8988T (cell line): ENCODE measurements at places on chromosomes 4 and X.
A peak's percentile ranks its signal among the peaks of the same experiment; 100 is the strongest.

DNA sequence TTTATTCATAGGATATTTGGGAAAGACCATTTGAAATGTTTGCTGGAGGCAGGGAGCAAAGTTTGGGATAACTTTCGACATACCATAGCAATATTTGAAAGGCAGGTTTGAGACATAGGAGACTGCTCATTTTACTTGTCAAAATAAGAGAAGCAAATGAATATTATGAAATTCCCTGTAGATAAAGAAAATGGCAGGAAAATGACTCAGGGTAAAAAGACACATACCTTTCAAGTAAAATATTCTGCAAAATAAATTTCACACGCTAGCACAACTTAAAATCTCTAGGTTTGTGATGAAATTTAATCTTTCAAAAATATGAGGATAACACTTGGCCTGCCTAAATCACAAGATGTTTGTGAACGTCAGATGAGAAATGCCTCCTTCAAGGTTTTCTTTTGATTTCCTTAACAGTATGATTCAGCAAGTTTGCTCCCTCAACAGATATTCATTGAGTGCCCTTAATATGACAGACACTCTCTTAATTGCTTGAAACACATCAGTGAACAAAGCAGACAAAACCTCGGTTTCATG is 6.6 kb downstream of the TMEM156 start:
- DNase-seq: no peak

- no peak for DNase-seq
These were observed 62.0 kb upstream of the GPRIN3 start for GRCh38 chr4:89369581-89369980.

GRCh38 chrX:40043895-40044294 is 53.9 kb downstream of the BCOR start:
- no peak for DNase-seq

GRCh38 chrX:7163146-7163677 is 15.3 kb upstream of the PUDP start:
- no peak for DNase-seq

- DNase-seq: no peak
These were observed 2275.1 kb downstream of the PCDH7 start for GRCh38 chr4:32994981-32995881.

GRCh38 chr4:167100120-167100519 is 134.2 kb downstream of the SPOCK3 start:
- no peak for DNase-seq

DNA sequence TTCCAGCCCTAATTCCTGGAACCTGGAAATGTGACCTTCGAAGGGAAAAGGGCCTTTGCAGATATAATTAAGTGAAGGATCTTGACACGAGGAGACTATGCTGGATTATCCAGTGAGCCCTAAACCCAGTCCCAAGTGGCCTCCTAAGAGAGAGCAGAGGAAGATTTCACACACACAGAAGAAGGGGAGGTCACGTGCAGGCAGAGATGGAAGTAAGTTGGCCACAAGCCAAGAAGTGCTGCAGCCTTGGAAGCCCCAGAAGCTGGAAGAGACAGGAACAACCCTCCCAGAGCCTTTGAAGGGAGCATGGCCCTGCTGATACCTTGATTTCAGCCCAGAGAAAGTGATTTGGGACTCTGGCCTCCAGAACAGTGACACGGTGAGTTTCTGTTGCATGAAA is 51.9 kb downstream of the EVC2 start:
- DNase-seq: no peak

- no peak for DNase-seq
These were observed 98.9 kb downstream of the FAM13A start for GRCh38 chr4:88958080-88958479.

DNA sequence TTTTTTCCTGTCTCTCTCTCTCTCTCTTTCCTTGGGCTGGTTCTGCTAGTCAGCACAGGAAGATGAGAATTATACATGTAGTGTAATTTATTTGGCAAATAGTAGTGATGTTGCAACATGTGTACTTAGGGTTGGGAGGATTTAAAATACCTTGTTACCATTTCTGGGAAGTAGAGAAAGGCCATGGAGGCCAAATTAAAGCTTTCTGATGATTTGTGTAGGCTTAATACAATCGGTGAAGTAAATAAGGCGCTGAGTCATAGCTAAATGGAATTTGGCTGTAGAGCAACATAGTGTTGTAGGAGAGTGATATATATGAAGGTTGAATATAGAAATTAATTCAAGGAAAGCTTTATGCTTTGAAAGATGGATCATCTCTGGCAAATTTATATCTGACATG is 295.3 kb downstream of the GRID2 start:
- no peak for DNase-seq

GRCh38 chrX:57528670-57529255 is 63.0 kb upstream of the ZXDB start:
- no peak for DNase-seq

DNA sequence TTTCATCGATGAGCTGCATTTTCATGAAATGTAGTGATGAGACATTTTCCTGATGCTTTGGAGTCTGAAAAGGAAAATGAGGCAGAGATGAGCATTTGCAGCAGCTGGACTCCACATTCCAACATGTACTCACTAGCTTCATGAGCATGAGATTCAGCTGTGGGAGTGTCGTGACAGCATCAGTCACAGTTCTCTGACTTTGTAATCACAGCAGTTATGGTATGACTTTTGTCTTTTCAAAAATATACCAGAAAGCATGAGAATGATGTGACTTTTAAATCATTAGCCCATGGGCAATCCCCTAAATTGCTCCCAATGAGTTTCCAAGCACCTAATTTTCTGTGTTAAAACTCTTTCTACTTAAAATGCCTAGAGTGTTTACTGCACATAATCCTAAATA is 18.3 kb upstream of the MSL3 start:
- no peak for DNase-seq

GRCh38 chr4:110003401-110004187 is 90.9 kb downstream of the EGF start:
- DNase-seq: no peak

DNA sequence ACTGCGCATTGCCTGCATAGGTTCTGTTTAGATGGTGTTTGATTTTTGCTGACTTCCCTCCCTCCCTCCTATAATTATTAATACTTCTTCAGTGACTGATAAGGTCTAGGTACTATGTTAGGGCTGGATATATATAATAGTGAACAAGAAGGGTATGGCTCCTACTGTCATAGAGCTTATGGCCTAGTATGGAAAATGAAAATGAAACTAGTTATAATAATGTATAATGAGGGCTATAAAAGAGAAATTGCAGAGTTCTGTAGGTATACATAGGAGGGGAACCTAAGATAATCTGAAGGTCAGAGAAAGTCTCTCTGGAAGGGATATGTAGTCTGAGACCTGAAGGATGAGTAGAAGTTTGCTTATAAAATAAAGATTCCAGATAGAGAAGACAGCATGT is 102.1 kb downstream of the DCK start:
- DNase-seq: no peak

DNA sequence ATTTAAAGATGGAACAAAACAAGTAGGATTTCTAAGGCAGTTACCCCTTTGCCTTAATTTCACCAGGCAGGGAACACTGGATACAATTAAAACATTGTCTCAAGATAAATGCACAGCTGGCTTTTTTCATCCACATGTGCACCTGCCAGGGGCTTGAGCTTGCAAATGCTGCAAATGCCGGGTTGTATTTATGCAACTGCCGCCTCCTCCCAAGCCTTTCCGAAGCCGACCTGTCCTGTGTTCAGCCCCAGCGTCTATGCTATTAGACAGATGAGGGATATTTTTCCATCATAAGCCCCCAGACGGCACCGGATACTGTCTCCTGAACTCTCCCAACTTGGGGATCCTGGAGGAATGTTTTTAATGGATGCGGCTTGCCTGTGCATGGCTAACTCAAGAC is 251.6 kb downstream of the CRLF2 start:
- no peak for DNase-seq

- no peak for DNase-seq
These were observed 30.4 kb downstream of the MAGEB10 start for GRCh38 chrX:27838185-27838584.

GRCh38 chr4:17030543-17030942 is 132.1 kb upstream of the LDB2 start:
- DNase-seq: peak; percentile 22

DNA sequence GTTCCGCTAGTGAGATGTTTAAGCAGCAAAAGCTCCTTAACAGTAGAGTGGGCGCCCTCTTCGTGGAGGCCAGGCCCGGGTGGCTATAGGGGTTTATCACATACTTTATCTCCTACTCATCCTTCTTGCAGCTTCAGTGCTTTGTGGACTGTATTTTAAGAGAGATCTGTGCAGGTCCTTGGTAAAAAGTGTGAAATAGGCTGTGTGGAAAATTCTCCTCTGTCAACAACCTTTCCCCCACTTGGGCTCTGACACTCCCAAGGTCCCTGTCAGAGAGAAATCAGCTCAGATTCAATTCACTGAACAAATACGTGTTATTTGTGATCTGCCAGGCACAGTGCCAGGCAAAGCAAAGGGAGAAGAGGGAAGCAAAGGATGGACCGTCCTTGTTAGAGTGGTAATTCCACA is 214.3 kb upstream of the PPARGC1A start:
- no peak for DNase-seq

- DNase-seq: peak; percentile 85
These were observed 9.4 kb downstream of the UVSSA start for GRCh38 chr4:1356181-1356998.

DNA sequence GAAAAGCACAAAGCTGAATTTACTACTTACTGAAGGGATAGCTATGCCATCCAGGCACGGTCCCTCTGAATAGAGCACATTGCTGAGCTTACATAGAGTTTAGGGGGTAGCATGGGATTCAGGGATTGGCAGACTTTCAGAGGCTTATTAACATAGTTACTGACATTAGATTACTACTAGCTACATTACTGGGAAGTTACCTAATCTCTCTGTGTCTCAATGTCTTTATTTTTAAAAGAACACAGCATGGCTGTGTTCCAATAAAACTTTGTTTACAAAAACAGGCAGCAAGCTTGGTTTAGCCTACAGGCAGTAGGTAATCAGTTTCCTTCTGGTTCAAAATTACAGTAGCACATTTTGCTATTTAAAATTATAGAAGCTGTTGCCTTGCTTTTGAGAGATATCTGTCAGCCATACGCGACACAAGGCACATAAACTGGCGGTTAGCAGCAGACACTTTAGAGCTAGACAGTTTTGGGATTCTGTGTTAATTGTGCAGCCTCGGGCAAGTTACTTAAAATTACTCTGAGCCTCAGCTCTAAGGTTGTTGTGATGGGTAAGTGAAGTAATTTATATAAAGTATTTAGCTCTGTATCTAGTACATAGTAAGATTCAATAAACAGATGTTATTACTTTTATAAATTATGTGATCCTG is 6.9 kb downstream of the KLHL8 start:
- no peak for DNase-seq
